Islet precursor cell (in vitro differentiated cells): ENCODE measurements at places on chromosomes 7 and 10.

GRCh38 chr7:140810830-140811556 lies 113.7 kb downstream of the BRAF start:
- peak; percentile 79 for DNase-seq

GRCh38 chr7:89681448-89681847 lies 472.8 kb upstream of the STEAP1 start:
- DNase-seq: no peak

DNA sequence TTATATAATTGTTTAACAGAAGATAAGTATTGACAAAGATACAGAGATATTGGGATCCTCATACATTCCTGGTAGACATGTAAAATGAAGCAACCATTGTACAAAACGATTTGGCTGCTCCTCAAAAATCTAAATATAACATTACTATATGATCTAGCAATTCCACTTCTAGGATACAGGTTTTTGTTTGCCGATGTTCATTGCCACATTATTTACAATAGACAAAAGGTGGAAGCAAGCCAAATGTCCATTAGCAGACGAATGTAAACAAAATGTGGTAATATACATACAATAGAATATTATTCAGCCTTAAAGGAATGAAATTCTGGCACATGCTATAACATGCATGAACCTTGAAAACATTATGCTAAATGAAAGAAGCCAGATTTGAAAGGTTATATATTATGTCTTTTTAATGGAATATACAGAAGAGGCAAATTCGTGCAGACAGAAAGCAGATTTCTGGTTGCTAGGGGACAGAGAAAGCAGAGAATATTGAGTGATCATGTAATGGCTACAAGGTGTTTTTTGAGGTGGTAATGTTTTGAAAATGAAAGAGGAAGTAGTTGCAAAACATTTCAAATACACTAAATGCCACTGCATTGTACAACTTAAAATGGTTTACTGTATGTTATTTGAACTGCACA lies 44.9 kb downstream of the POLR1F start:
- no peak for DNase-seq

- DNase-seq: no peak
These were observed 20.9 kb upstream of the DNAJB12 start for GRCh38 chr10:72375585-72375984.

- DNase-seq: no peak
These were observed 651.1 kb downstream of the SORCS1 start for GRCh38 chr10:106513352-106513771.

DNA sequence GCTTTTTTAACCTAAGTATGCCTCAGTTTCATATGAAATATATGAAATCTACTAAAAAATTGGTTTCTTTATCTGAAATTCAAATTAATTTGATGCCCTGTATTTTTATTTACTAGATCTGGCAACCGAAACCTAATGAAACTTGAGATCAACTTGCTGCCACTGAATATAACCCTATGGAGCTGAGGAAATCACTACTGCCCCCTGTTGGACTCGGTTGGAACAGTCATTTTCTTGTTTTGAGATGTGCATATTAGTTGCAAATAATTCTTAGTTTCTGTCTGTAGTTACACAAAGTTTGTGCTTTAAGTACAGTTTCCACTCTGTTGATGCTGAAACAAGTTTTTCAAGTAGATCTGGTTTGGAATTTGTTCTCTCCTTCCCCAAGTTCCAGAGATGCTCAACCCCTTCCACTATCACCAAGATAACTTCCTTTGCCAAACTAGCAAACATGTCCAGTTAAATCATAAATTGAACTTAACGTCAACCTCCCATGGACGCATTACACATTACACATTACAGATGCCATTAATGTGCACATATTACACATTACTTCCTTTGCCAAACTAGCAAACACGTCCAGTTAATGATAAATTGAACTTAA lies 22.2 kb upstream of the EXOC4 start:
- DNase-seq: peak; percentile 57

DNA sequence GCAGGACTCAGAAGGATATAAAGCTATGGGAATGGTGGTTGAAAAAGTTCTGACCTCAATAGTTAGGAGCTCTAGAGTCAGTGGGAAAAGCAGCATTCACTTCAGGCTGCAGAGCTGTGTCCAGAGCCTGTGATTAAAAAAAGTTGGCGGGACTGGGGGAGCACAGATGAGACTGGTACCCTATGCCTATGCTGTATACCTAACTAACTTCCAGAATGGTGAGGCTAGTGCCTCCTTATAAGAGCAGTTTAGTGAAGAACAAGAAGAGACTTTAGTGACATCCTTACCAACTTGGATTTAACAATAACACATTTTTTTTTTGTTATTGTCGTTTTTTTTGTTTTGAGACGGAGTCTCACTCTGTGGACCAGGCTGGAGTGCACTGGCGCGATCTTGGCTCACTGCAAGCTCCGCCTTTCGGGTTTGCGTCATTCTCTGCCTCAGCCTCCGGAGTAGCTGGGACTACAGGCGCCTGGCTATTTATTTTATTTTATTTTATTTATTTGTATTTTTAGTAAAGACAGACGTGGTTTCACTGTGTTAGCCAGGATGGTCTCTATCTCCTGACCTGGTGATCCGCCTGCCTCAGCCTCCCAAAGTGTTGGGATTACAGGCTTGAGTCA lies 6.6 kb upstream of the ZNF282 start:
- no peak for DNase-seq

- peak; percentile 85 for DNase-seq
These were observed 382.7 kb downstream of the RPS24 start for GRCh38 chr10:78416031-78417011.

GRCh38 chr7:97846945-97847344 lies 25.3 kb downstream of the ASNS start:
- no peak for DNase-seq
